ENCODE measurements at places on chromosomes 12 and 14.

GRCh38 chr14:85316701-85317410 lies 213.1 kb upstream of the FLRT2 start:
- DNase-seq: no peak

GRCh38 chr14:100575266-100575995 lies 11.8 kb downstream of the BEGAIN start:
- DNase-seq: no peak

GRCh38 chr12:110091136-110091711 lies 32.9 kb upstream of the IFT81 start:
- no peak for DNase-seq

DNA sequence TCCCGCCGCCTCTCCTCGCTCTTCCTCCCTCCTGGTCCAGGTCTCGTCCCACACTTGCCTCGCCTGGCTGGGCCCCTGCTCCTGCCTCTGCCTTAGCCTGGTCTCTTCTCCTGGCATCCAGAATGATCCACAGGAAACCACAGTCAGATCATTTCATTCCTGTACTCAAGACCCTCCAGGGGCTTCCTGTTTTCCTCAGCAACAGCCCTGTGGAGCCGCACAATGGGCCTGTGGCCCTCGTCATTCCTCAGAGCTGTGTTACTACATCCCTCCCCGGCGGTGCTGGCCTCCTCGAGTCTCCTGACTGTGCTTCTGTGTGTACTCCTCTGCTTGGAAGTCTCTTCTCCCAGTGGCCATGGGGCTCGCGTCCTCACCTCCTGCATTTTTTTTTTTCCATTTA lies 20.1 kb downstream of the ATP6V0A2 start:
- no peak for DNase-seq

DNA sequence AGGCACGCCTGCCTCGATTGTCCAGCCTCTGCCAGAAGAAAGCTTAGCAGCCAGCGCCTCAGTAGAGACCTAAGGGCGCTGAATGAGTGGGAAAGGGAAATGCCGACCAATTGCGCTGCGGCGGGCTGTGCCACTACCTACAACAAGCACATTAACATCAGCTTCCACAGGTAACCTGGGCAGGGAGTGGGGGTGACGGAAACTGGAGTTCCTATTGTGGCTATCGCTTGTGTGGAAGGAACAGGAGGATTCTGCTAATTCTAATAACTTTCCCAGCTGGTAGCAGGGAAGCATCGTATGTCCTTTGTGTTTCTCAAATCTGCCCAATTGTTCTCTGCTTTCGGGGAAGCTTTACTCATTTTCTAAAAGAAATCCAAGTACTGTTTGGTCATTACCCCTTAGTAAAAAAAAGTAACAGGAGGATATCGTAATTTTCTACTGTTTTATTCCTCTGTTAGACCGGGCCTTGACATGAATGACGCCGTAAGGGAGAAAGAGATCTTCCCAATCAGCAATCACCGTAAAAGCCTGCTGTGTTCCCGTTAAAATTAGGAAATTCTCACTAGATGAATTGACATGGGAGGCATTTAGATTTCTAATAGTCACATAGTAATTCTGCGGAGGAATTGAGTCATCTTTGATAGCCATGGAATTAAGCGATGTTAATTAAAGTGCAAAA lies 449 bp downstream of the THAP2 start:
- no peak for DNase-seq

- DNase-seq: no peak
These were observed 54.6 kb upstream of the PTGR2 start for GRCh38 chr14:73796893-73797542.

- DNase-seq: no peak
These were observed 9.5 kb upstream of the RABGGTA start for GRCh38 chr14:24280797-24281460.

GRCh38 chr12:14187966-14188365 lies 177.5 kb upstream of the ATF7IP start:
- no peak for DNase-seq

GRCh38 chr14:102481791-102482238 lies 27.8 kb downstream of the ANKRD9 start:
- no peak for DNase-seq

DNA sequence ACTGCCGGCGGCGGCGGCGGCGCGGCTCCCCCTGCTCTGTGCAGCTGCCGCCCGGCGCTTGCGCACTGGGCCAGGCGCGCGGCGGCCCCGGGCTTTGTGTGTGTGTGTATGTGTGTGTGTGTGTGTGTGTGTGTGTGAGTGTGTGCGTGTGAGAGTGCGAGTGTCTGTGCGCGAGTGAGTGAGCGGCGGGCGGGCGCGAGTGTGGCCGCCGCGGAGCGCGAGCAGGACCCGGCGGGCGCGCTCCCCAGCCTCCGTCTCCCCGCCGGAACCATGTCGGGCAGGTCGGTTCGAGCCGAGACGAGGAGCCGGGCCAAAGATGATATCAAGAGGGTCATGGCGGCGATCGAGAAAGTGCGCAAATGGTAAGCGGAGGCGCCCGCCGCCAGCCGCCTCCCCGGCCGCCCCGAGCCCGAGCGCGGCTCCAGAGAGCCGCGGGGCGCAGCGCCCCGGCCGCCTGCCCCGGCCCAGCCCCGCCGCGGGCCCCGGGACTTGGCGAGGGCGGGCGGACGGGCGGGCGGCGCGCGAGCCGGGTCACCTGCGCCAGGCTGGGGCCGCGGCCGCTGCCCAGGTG lies at the start of gene BCL7A:
TSS of gene BCL7A (plus strand) at position 63 of the 571 bp plus-strand sequence. CDS start at position 271, 208 bp downstream.
- DNase-seq: no peak

DNA sequence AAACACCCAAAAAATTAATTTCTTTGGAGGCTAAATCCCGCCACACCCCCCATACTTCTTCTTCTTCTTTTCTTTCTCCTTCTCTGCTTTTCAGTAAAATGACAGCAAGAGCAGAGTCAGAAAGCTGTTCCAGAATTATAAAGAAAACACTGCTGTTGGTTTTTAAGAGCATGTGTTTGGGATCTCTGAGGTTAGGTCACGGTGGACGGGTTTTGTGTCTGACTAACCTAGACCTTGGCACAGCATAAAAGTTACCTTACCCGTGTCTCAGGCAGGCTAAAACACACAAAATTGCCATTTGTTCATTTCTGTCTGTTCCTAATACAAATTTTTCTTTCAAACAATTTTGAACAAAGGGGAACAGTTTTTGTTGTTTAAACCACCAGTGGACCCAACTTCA lies 540.8 kb downstream of the NRXN3 start:
- no peak for DNase-seq

GRCh38 chr12:6539314-6539682 lies 5.0 kb downstream of the GAPDH start:
- no peak for DNase-seq

DNA sequence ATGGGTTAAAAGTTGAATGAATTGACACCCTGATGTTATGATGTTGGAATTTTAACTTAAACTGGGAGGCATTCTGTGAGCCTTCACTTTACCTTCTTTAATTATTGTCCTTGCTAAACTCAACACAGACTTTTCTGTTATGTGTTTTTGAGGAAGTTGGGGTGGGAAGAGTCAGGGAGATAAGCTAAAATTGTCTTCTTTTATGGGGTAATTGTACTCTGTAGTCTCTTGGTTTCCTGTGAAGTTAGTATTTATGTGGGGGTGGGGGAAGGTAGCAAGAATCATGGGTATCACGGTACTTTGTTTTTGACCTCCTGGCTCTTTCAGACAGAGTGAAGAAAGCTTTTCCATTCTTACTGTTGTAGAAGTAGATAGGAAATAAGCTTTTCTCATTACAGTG lies 32.9 kb downstream of the RAB21 start:
- no peak for DNase-seq

- DNase-seq: no peak
These were observed 215.3 kb downstream of the SSPN start for GRCh38 chr12:26410689-26411088.

DNA sequence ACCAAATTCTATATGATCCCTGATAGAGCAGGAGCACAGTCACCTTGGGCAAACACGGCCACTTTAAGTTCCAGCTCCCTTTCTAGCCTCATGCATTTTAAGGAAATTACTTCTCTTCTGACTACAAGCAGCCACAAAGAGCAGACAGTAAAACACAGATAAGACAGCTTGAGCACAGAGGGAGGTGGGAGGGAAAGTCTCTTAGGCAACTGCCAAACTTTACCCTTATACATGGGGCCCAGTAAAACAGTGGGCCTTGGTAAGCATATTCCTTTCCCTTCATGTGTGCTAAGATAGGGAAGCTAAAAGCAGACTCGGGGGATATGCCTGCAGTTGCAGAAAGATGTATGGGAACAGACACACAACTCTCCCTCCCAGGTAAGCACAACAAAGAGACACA lies 235.9 kb downstream of the CPNE8 start:
- no peak for DNase-seq

GRCh38 chr12:6387541-6387940 lies 3.6 kb downstream of the LTBR start:
- no peak for DNase-seq

GRCh38 chr12:6978611-6979011 lies 7.9 kb downstream of the EMG1 start:
- DNase-seq: no peak

DNA sequence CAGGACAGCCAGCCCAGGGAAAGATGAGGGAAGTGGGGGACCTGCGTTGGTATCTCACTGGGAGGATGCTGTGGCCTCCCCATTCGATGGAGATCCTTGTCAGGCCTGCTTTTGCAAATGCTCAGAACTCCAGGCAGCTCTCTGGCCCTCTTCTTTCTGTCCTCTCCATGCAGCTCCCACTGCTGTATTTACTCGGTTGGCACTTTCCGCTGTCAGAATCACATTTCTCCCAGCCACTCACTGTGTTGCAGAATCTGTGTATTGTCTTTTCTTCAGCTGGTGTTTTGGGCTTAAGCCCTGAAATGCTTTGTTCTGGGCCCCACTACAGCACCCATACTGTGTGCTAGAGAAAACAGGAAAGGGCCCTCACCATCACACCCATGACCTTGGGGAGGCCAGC lies 401.1 kb downstream of the RGS6 start:
- no peak for DNase-seq

DNA sequence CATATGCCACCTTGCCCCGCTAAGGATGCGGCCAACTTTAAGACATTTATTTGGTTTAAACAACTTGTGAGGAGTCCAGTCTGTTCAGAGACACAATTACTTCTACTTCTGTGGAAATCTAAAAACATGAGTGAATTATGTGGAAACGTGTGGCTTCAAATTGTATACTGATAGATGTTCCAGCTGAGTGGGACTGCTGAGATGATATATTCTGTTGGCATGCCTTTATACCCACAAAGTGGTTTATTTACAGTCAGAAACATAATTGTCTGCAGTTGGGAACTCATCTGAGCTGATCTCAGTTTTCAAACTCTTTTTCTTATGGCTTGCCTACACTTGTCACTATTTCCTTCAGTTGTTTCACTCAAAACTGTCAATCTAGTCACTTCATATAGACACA lies 67.8 kb downstream of the FLRT2 start:
- no peak for DNase-seq

- peak; percentile 62 for DNase-seq
These were observed 60.2 kb upstream of the ATP2B1 start for GRCh38 chr12:89768586-89769482.

DNA sequence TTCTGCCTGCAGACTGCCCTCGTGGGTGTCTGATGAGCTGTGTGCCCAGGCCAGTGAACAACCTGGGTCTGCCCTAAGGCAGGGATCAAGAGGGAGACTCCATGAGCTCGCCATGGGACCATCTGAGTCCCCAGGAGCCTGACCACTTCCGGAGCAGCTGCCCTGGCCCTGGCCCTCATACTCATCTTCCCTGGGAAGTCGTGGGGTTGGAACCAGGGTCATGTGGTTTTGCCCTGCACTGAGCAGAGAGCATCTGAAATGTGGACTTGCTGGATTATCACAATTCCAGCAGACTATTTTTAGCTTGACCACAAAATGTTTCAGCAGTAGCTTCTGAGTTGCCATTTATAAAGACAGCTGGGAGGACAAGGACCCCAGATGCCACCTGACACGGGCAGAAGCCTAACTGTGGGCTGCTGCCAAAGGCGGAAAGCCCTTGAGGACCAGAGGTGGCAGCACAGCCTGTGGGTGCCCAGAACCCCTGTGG lies 6.7 kb downstream of the BTBD6 start:
- no peak for DNase-seq

GRCh38 chr12:79174626-79175025 lies 310.1 kb downstream of the SYT1 start:
- DNase-seq: no peak

GRCh38 chr12:116878567-116879508 lies 2.4 kb downstream of the HRK start:
- no peak for DNase-seq

DNA sequence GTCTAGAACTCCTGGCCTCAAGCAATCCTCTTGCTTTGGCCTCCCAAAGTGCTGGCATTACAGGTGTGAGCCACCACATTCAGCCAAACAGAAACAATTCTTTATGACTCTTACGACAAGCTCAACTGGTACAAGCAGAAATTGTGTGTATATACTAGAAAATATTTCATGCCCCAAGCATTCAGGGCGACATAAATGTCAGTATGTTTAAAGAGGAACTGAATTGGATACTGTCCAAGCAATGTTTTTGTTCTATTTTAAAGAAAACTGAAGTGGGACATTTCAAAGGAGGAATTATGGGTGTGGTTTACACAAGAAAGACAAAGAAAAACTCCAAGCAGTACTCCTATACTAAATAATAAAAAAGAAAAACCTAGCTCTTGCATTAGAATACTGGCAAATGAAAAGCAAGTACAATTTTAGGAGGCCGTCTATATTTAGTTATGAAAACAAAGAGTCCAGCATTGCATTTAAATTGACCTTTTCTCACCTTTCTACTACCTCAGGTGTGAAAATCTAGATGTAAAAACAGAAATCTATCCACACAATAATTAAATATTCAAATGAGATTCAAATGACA lies 48.9 kb downstream of the PPP1R12A start:
- DNase-seq: no peak
